IMR-90 (cell line): ENCODE measurements at places on chromosomes 2 and 18.

DNA sequence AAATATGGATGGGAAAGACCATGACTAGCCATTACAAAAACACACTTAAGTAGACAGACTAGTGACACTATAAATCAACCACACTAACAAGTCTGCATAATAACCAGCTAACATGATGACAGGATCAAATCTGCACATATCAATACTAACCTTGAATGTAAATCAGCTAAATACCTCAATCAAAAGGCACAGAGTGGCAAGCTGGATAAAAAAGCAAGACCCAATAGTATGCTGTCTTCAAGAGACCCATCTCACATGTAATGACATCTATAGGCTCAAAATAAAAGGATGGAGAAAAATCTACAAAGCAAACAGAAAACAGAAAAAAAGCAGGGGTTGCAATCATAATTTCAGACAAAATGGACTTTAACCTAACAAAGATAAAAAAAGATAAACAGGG is 16.3 kb downstream of the PFN4 start:
- DNase-seq: no peak

DNA sequence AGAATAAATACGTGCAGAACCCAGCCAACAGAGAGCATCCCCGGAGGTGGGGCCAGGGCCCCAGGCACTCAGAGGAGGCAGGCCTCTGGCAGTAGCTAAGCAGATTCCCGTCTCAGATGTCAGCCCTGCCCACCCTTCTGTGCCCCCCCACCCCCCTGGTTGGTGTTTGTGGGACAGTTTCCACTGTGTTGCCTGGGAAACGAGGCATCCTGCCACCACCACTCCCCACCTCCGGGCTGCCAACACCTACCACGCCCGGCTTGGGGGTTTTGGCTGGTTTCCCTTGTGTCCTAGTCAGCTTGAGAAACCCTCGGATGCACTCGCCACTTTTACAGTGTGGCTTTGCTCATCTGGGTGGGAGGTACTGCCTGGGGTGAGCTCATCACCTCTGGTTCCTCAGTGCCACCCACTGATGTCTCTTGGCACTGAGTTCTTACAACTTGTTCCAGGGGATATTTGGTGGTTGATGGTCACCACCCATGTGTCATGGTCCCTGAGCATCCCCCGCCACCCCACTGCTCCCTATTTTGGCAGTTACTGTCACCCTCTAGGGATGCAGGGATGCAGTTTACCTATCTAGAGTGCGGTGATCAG is 72.4 kb upstream of the YWHAQ start:
- peak; percentile 71 for DNase-seq

DNA sequence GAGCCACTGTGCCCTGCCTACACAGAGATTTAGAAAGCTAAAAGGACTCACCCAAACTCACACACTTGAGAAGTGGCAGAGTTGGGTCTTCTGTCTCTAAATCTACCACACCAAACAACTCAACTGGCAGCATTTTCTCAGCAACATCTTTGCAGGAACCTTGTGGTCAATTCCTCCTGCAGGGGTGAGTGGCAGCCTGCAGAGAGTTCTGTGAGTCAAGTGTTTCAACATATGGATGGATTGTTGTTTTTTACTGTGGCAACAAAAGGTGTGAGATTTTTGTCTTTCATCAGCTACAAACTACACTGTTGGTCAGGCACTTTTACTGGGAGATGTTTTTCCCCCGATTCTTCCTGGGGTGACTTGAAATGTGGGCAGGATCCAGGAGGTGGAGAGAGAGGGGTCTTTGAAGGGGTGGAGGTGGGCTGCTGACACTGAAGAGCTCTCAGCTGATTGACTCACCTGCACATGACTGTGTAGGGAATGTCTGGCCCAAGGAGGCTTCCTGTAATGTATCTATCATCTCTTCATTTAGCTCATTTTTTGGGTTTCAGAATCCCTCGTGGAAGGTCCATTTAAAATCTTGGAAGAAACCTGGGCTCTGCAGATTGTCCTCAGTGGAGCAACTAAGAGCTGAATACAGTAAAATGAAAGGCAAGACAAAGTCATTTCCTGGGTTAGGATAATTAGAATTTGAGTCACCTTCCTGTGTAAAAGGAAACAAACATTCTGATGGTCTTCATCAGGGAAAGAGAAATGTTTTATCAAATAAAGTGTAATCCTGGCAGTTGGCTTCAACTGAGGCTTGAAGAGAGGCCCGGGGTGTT is 98.6 kb downstream of the MSH2 start:
- DNase-seq: peak; percentile 37

GRCh38 chr2:18959952-18960717 is 370.8 kb upstream of the NT5C1B start:
- DNase-seq: peak; percentile 43

DNA sequence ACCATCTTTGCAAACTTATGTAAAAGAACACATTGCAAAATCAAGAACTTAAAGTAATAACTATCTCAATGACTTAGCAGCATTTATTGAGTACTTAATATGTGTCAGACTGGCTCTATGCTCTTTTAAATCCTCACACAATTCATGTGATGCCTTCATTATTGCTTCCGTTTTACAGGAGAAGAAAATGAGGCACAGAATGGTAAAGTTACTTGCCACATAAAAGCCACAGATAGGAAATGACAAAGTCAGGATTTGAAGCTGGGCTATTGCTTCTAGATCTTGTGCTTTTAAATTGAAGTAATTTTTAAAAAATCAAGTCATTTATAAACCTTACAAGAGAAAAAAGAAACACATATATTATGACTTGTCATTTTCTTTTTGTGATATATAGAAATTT is 174.2 kb downstream of the WDR7 start:
- no peak for DNase-seq

DNA sequence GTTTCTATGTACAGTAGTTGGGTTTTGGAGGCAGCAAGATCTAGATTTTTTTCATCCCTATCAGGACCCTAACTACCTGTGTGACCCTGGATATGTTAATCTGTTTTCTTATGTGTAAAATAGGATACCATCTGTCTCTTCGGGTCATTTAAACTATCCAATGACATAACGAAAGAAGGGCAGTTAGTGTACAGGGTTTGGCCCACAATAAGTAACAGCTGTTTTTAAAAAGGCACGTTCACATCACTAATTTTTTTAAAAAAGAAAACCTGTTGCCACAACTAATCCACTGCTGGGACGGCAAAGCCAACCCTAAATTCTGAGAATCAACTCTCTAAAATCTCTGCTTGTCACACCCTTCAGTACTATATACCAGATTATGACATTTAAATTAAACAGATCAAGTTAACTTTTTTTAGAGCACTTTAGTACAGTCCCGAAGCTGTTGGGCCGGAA is 869 bp downstream of the USP40 start:
- DNase-seq: no peak
